Transverse colon (tissue), 4 donors: ENCODE measurements at places on chromosomes 1 and 21. TPM values are rescaled to one million over a fixed set of nuclear protein-coding genes. Genes with fewer than 3 reads are reported as not detected.

- no peak for DNase-seq
These were observed 79.0 kb downstream of the NPHP4 start for GRCh38 chr1:5913078-5913845.

DNA sequence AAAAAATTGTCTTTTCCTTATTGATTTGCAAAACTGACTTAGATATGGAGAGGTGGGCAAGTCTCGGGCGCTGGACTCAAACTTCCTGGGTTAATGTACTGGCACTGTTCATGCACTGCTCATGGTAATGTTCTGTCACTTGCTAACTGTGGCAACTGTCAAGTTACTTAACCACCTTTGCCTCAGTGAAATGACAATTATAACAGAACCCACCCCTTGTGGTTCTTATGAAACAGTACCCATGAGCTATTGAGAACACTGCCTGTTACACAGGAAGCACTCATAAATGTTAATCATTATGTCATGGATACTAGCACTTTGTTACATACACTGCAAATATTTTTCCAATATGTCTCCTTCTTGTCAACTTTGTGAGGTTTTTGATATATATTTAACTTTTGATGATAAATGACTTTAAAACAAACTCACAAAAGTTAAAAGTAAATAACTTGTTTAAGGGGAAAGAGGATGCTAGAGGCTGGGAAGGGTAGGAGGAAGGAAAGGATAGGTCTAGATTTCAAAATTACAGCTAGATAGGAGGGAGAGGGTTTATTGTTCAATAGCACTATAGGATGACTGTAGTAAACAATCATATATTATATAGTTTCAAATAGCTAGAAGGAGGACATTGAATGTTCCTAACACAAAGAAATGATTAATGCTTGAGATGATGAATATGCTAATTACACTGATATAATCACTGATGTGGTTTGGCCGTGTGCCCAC lies 342.5 kb downstream of the ADGRL2 start:
- DNase-seq, result no peak

DNA sequence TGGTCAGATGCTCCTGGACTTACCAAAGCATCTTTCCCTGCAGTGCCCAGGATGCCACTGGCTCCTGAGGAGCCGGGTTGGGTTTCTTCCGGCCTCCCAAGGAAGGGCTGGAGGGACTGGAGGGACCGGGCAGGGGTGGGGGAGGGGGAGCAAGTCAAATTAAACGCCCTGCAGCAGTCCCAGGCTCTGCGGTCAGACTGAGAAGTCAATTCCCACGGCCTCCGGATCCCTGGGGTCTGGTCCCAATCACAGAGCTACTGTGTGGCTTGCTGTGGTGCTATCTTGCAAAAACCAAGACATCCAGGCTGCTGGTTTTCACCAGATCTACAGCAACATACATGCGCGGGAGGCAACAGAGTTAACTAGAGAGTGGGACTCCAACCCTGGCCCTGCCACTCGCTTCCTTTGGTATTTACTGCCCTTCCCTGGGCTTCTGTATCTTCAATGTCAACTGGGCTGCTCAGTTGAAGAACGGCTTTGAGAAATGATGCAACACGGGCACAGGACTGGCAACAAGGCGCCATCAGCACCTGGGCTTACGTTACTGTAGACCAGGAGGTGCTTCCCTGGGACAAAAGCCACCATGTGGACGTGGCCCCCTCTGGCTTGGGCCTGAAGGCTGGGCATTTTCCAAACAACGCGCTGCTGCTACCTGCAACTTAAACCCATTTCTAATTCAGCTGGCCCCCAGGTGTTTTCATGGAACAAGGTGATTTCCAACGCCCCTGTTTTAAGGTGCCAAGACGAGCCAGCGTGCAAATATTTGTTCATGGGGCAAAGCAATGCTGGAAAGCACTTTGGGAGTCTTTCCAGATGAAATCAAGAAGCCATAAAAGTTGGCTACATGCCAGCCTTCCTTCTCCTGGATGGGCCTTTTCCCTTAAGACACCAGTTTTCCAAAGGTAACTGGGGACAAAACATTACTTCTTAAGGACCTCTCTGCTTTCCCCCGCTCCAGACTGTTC lies 11.5 kb downstream of the RCC2 start:
- peak; percentile 59 for DNase-seq

DNA sequence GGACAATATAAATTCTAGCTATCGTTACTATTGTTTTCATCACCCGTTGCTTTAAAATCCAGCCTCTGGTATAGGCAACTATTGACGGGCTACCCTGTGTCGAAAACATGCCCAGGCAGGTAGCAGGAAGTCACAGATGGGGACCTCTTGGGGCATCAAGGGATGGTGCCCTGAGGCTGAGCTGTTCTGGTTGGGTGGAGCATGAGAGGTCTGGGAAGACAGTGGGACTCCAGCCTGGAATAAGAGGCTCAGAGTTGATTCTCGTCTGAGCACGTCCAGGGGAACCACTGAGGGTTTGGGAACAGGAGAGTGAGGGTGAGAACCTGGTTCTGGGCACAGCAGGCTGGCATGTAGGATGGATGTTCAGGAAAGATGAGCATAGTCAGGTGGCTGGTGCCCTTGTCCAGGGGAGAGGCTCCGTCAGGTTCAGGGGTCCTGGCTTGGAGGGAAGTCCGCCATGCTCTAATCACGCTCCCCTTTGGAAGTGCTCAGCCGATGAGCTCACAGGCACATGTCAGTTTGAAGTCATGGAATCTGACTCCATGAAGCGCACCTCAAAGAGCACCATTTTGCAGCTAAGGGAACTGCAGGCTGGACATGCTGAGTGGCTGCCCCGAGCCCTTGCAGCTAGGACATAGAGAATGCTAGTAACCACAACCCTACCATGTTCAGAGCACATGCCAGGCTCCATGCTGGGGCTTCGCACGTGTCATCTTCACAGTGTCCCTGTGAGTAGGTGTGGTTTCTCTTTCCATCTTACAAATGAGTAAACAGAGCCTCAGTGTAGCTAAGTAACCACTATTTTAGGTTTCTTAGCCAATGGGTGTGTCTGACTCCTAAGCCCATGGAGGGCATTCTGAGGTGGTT lies 21.0 kb downstream of the PCSK9 start:
- DNase-seq, result no peak

DNA sequence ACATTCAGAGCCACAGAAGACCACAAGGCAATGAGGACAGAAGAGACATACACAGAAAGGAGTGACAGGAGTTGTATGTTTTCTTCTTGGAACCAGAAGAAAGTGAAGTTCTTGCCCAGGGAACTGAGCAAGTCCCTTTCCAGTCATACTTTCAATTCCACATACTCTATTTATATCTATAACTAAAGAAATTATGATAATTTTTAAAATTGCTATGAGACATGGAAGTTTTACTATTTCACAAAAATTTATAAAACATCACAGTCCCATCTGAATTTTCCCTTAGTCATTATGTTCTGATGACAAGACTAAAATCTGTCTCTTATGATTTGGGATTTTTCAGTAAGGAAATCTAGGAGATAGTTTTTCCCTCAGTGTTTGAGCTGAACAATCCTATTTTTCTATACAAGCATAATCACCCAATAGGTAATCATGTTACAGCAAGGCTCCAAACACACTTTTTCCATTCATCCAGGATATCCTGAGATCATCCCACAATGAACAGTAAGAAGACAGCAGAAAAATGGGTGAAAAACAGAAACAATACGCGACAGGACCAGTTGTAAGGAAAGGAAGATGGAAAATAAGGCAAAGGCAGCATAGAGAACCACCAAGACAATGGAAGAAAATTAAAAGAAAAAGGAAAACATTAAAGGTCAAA lies 154.6 kb downstream of the VAV3 start:
- no peak for DNase-seq

GRCh38 chr1:184563308-184563707 lies 176.5 kb downstream of the C1orf21 start:
- no peak for DNase-seq

GRCh38 chr1:19689085-19689757 lies 24.5 kb downstream of the HTR6 start:
- no peak for DNase-seq

DNA sequence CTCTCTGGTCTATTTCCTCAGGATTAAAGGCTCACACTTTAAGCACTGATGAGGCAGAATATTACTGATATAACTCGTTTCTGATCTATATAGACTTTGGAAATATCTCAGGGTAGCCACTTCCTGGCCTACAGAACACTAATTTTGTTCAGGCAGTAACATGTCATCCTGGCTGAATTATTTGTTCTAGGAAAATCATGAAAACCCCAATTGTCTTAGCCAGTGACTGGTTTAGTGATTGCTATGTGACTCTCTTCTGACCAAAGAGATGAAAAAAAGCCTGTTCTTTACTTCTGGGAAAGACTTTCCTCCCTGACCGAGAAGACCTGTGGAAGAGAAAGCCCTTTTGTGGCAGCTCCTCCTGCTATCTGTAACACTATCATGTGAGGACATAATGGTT lies 453.7 kb downstream of the SETD4 start:
- no peak for DNase-seq

Gene MAEL
- not detected for total RNA-seq

Gene OR2L13
- not detected for total RNA-seq

Gene FCRLB
- total RNA-seq, result 0.64 TPM

Gene C1QTNF12
- 15.7 TPM for total RNA-seq

Gene PLA2G2D
- total RNA-seq, result not detected
